ENCODE measurements at places on chromosomes 13 and 19. TPM values are rescaled to one million over a fixed set of nuclear protein-coding genes. Genes with fewer than 3 reads are reported as not detected.

The SLC35E1 gene
- total RNA-seq: 57.7 TPM

The NEK5 gene
- not detected for total RNA-seq

The CACNA1A gene
- 3.6 TPM for total RNA-seq

The CCDC169 gene
- 0.25 TPM for total RNA-seq

The INSL3 gene
- total RNA-seq: 7.9 TPM

The ZNF814 gene
- 9.3 TPM for total RNA-seq

The VSTM2B gene
- total RNA-seq: not detected

The DIRAS1 gene
- total RNA-seq: not detected

The GJB6 gene
- 6.1 TPM for total RNA-seq

The SPACA4 gene
- not detected for total RNA-seq

The SIAH3 gene
- 0.03 TPM for total RNA-seq

- no peaks in the 10 kb centered on the region for H3K27me3 ChIP-seq
- H3K4me3 ChIP-seq: no peak overlapping the region
- H3K36me3 ChIP-seq: peaks cover 4% of the 10 kb centered on the region
Observed at GRCh38 chr19:12784871-12785430, 6.3 kb upstream of the JUNB start.

DNA sequence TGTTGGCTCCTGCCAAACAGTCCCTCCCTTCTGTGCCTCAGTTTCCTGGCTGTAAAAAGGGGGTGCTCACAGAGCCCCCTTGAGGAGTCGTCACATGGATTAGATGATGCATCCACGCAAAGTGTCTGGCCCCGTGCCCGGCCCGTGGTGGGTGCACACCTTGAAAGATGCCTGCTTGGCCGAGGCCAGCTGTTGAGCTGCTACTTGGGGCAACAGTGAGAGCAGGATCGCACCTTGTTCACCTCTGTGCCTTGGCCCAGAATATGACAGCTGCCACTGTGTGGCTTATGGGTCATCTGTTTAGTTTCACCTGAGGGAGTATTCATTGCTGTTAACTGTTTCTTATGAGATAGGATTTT is 17.7 kb downstream of the CRTC1 start:
- H3K27ac ChIP-seq: peak overlapping the region; percentile 63
- peak overlapping the region; percentile 72 for H3K4me3 ChIP-seq
- H3K36me3 ChIP-seq: no peaks in the 10 kb centered on the region

GRCh38 chr19:51905206-51905605 is 389 bp upstream of the ZNF649 start:
- H3K4me3 ChIP-seq: peak overlapping the region; percentile 95
- peaks cover 60% of the 10 kb centered on the region for H3K36me3 ChIP-seq
- peak overlapping the region; percentile 89 for H3K27ac ChIP-seq
- H3K27me3 ChIP-seq: no peaks in the 10 kb centered on the region

DNA sequence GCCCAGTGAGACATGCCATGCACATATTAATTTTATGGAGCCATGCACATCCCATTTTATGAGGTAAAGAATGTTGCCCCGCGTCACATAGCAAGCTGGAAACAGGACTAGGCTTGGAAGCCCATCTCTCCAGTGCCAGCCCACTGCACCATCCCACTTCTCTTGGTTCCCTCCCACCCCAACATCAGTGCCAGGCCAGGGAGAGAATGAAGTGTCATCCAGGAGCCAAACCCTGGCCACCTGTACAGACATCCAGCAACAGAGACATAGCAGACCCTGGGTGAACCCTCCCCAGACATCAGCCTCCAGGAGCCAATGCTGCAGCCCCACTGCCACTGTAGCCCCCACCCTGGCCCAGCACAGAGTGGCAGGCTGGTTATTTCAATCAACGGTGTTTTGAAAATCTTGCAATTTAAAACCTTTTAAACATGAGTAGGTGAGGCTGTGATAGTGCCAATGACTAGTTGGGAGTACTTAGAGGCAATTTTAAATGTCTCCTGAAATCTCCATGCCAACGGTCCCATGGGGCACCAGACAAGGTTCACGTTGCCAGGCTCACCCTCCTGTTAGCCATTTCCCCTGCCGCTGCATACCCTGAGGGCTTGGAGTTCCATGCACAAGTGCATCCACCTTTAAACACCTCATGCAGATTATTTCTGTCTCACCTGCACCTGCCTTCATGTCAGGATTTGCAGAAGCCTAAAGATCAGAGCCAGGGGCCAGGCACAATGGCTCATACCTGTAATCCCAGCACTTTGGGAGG is 34.7 kb downstream of the VSTM2B start:
- DNase-seq: no peak
- H3K4me1 ChIP-seq: peaks cover 2% of the 10 kb centered on the region
- H3K27ac ChIP-seq: no peak overlapping the region
- H3K27me3 ChIP-seq: peaks cover 17% of the 10 kb centered on the region
- H3K4me3 ChIP-seq: no peak overlapping the region

DNA sequence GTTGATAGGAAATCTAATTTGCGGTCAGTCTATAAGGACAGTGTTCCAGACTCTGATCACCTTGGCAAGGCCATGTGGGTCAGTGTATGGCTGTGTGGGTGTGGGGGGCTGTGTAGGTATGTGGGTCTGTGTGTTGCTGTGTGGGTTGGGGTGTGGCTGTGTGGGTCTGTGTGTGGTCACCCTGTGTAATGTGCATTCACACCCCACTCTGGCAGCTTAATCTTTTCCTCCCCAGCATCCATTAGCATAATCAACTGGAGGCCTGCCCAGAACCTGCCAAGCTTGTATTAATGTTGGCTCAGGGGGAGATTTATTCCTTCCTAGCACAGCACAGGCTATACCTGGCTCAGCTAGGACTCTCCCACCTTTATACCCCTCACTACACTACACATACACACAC is 203.2 kb downstream of the TUBA3C start:
- no peaks in the 10 kb centered on the region for H3K4me1 ChIP-seq
- no peaks in the 10 kb centered on the region for H3K27me3 ChIP-seq
- H3K36me3 ChIP-seq: no peaks in the 10 kb centered on the region

DNA sequence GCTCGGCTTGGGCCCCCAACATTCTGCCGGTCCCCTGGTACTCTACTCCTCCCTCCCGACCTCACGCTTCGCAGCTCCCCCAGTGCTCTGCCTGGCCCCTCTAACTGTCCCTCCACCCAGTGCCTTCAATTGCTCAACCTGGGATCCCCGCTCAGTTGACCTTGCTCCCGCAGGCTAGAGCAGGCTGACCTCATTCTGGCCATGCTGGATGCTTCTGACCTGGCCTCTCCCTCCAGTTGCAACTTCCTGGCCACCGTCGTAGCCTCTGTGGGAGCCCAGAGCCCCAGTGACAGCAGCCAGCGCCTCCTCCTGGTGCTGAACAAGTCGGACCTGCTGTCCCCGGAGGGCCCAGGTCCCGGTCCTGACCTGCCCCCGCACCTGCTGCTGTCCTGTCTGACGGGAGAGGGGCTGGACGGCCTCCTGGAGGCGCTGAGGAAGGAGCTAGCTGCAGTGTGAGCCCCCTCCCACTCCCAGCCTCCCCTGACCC is 3.6 kb downstream of the GTPBP3 start:
- H3K4me3 ChIP-seq: no peak overlapping the region
- H3K27ac ChIP-seq: no peak overlapping the region
- no peaks in the 10 kb centered on the region for H3K36me3 ChIP-seq
- no peak for DNase-seq
- H3K27me3 ChIP-seq: no peaks in the 10 kb centered on the region
- peaks cover 30% of the 10 kb centered on the region for H3K4me1 ChIP-seq

GRCh38 chr13:80029170-80029569 is 311.8 kb downstream of the SPRY2 start:
- H3K36me3 ChIP-seq: no peaks in the 10 kb centered on the region

- no peaks in the 10 kb centered on the region for H3K4me1 ChIP-seq
- H3K4me3 ChIP-seq: no peak overlapping the region
- no peaks in the 10 kb centered on the region for H3K27me3 ChIP-seq
- no peak for DNase-seq
- no peak overlapping the region for H3K27ac ChIP-seq
Observed at GRCh38 chr19:10828981-10829821, 6.8 kb downstream of the TMED1 start.

- DNase-seq: no peak
- H3K27ac ChIP-seq: no peak overlapping the region
- no peaks in the 10 kb centered on the region for H3K36me3 ChIP-seq
- H3K4me1 ChIP-seq: no peaks in the 10 kb centered on the region
- no peaks in the 10 kb centered on the region for H3K27me3 ChIP-seq
Observed at GRCh38 chr13:87889254-87889653, 218.1 kb downstream of the SLITRK5 start.

DNA sequence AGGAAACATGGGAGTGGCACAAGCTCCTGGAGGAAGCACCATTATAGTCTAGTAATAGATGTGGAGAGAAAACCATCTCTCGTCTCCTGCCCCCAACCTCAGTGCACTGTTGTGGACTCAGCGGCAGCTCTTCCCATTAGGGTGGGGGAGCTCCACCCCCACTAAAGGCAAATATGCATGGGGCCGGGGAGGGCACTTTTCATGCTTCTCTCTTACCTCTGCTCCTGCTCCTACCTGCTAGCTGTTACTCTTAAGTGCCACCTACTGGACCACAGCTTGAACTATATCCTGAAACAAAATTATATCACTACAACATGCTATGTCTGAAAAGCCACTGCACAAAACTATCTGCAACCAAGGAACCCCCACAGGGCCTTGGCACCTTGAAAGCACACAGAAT is 112.6 kb upstream of the DACH1 start:
- DNase-seq: no peak
- no peaks in the 10 kb centered on the region for H3K27me3 ChIP-seq
- no peak overlapping the region for H3K27ac ChIP-seq
- no peaks in the 10 kb centered on the region for H3K4me1 ChIP-seq

GRCh38 chr13:80798576-80799133 is 457.7 kb upstream of the SPRY2 start:
- no peak for DNase-seq
- H3K27ac ChIP-seq: no peak overlapping the region
- no peaks in the 10 kb centered on the region for H3K4me1 ChIP-seq
- H3K36me3 ChIP-seq: no peaks in the 10 kb centered on the region
- no peaks in the 10 kb centered on the region for H3K27me3 ChIP-seq

DNA sequence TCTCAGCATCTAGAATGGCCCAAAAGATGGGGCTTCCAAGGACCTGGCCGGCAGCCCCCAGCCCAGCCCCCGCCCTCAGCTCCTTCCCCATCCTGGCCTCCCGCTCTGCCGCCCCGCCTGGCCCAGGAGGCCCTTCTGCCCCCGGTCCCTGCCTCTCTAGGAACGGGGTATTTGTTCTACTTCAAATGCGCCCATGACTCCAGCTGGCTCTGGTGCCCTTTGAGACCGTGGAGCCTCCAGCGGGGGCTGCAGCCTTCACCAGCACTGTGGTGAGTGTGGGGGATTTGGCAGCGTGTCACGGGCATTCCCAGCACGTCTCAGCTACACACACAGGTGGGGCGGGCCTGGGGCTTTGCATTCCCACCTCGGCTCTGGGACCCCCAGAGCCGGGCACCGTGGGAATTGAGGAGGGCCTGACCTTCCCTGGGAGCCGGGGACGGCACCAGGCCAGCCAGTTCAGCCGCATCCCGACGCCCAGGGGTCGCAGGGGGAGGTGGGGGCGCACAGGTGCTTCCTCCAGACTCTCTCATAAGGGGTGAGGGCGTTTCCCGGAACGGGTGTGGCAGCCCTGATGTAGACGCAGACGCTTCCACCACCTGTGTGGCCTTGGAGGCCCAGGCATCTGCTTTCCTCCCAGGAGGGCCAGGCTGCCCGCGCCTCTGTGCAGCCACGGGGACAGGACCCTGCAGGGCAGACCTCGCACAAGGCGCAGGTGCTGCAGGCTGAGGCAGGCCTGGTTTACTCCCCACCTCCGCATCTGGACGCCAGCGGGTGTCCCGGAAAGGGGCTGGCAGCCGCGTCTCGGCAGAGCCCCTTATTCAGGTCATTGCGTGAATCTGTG is 947 bp downstream of the ATP4B start:
- H3K4me3 ChIP-seq: no peak overlapping the region
- H3K27ac ChIP-seq: no peak overlapping the region
- no peaks in the 10 kb centered on the region for H3K36me3 ChIP-seq
- no peaks in the 10 kb centered on the region for H3K4me1 ChIP-seq
- no peak for DNase-seq

- no peak overlapping the region for H3K4me3 ChIP-seq
- no peaks in the 10 kb centered on the region for H3K27me3 ChIP-seq
Observed at GRCh38 chr13:78383071-78383484, 220.3 kb downstream of the POU4F1 start.

GRCh38 chr19:31952693-31953092 is 392.7 kb upstream of the ZNF507 start:
- H3K27ac ChIP-seq: no peak overlapping the region
- DNase-seq: no peak
- H3K27me3 ChIP-seq: no peaks in the 10 kb centered on the region
- H3K4me3 ChIP-seq: no peak overlapping the region
- no peaks in the 10 kb centered on the region for H3K4me1 ChIP-seq

- H3K27ac ChIP-seq: no peak overlapping the region
- H3K36me3 ChIP-seq: peaks cover 63% of the 10 kb centered on the region
- H3K27me3 ChIP-seq: no peaks in the 10 kb centered on the region
Observed at GRCh38 chr13:50927701-50928100, 18.1 kb downstream of the RNASEH2B start.

DNA sequence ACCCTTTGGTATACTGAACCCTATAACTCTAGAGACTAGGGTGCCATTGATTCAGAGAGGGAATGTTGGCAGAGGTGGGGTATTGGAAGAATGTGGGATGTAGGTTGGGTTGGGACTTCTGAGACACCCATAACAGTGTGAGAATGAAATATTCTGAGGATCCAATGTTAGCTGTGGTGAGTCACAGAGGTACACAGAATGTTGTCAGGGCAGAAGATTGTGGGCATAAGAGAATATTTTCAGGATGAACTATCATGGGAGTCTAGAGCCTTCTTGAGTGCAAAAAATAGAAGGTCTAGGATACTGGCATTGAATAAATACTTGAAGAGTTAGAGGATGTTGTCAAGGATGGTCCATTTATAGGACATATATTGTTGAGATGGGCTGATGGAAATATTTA is 9.0 kb downstream of the KLK13 start:
- peaks cover 38% of the 10 kb centered on the region for H3K27me3 ChIP-seq
- no peaks in the 10 kb centered on the region for H3K36me3 ChIP-seq
- H3K4me1 ChIP-seq: no peaks in the 10 kb centered on the region
- DNase-seq: no peak
- no peak overlapping the region for H3K27ac ChIP-seq
- no peak overlapping the region for H3K4me3 ChIP-seq

- H3K36me3 ChIP-seq: peaks cover 25% of the 10 kb centered on the region
- DNase-seq: no peak
- peak overlapping the region; percentile 9 for H3K27ac ChIP-seq
- peaks cover 12% of the 10 kb centered on the region for H3K4me1 ChIP-seq
Observed at GRCh38 chr13:27080018-27080948, 91.3 kb downstream of the USP12 start.

DNA sequence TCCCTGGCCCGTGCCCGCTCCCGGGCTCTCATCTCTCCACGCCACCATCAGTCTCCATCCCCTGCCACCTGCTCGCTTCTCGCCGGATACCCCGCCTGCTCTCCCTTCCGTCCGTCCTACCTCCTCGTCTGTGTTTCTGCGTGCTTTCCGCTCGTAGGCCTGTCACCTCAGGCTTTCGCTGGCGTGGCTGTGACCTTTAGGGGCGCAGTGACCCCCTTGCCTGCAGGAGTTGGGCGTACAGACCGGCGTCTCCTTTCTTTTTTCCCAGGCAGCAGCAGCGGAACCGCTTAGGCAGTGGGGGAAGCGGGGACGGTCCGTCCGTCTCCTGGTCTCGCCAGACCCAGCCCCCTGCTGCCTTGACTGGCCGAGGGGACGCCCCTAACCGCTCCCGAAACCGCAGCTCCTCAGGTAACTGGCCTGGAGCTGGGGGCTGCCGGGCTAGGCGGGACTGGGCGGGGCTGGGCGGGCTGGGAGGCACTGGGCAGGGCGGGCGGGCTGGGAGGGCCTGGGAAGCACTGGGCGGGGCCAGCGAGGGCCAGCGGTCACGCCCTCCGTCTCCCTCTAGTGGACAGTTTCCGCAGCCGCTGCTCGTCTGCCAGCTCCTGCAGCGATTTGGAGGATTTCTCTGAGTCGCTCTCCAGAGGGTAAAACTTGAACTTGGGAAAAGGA is 6.3 kb downstream of the PGLYRP1 start:
- H3K36me3 ChIP-seq: no peaks in the 10 kb centered on the region
- peaks cover 15% of the 10 kb centered on the region for H3K27me3 ChIP-seq
- H3K27ac ChIP-seq: peak overlapping the region; percentile 37
- DNase-seq: peak; percentile 84

All from activated CD4-positive, alpha-beta memory T cell treated with anti-CD3 and anti-CD28 coated beads, Interleukin-2, amount 10 ng/mL, durations not matched to agents 7 days and 5 days (primary cell).